ENCODE measurements at places on chromosomes 7 and 10.

- peak; percentile 42 for DNase-seq
These were observed 106.7 kb downstream of the SNX10 start for GRCh38 chr7:26398427-26398755.

GRCh38 chr10:75540357-75540966 is 109.0 kb downstream of the LRMDA start:
- DNase-seq, result no peak

GRCh38 chr7:96903906-96904305 is 101.4 kb upstream of the DLX6 start:
- no peak for DNase-seq

- DNase-seq, result no peak
These were observed 330.1 kb downstream of the GRID1 start for GRCh38 chr10:86036544-86036831.

GRCh38 chr10:60604342-60604741 is 173.9 kb upstream of the CDK1 start:
- peak; percentile 27 for DNase-seq

GRCh38 chr10:1605999-1606940 is 131.1 kb downstream of the ADARB2 start:
- DNase-seq, result no peak

DNA sequence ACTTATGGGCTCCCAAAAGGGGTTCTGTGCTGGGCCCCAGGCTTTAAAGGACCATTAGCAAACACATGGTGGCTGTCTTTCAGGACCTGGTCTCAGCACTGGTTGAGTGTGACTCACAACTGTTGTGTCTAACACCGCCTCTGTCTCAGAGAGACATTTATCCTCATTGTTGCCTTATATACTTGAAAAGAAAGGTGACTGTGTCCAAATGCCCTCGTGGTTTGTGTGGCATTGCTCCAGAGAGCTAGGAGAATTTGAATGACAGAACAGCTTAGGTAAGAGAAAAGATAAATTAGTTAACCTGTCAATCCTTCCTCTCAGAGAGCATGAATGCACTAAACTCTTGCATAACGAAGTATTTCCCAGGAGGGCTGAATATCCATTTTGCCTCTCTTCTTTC is 14.5 kb upstream of the FAM13C start:
- no peak for DNase-seq

DNA sequence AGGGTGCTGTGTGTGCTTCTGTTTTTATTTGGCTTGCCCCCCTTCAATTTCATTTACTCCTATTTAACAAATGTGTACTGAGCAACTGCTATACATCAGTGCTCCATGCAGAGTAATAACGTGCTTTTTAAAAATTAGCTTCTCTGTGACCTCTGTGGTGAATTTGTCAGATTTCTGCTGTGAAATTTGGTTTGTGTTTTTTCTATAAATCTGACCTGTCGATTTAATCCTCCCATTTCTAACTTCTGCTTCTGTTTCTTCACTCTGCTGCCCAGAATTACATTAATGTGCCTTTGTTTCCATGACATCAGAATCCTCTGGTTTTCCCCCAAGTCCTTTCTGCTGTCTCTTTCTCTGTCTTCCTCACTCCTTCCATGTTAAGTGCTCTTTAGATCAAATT is 123.8 kb upstream of the CACNA2D1 start:
- DNase-seq, result no peak

DNA sequence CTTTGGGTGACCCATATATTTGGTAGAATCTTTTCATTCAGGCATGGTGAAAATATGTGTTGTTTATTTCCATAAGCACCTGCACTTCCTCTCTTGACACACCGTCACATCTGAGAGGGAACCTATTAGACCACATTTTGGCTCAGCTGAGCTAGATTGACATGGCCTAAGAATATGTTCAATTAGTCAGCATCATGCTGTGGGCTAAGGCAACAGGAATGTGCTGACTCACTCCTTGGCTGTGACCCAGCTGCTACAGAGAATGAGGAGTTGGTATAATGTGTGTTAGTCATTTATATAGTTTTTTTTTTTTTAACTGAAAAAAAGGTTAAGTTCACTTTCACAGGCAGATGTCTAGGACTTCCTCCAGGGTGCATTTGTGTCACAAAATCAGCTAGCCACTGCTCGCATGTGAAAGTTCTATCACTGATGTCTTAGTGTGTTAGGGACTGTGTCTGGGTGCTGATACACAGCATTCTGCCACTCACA is 180.6 kb downstream of the SEMA3E start:
- DNase-seq, result peak; percentile 89

GRCh38 chr10:81920213-81920829 is 45.3 kb downstream of the NRG3 start:
- DNase-seq, result no peak

DNA sequence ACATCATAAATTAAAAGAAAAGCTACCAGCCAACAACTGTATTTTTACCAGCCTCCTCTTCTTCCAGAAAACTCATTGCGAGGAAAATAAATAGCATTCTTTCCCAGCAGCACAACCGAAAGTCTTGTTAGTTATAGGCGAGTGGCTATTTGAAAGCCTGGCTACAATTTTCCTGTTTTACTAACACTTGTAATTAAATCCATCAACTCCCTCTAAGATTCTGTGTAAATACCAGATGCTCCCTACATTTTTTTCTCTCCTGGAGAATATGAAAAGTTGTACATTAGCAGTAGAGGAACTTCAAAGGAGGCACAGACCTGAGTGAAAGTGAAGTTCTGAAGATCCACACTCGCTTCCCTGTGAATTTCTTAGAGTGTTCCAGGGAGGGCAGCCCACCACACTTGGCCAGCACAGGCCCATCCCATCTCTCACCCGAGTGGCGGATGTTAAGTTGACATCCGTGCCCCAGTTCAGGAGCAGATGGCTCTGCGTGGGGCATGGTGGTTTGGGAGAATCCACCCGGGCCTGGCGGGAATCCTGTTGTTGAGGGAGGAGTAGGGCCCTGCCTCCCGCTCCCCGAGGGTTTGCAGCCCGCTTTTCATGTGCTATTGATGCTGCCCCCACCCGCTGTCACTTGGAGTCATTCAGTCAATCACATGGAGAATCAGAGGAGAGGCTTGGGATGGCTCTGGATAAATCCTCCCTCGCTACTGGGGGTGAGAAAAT is 451.0 kb upstream of the GALNT17 start:
- no peak for DNase-seq

- peak; percentile 61 for DNase-seq
These were observed 270.7 kb downstream of the PRPF18 start for GRCh38 chr10:13857451-13857850.

DNA sequence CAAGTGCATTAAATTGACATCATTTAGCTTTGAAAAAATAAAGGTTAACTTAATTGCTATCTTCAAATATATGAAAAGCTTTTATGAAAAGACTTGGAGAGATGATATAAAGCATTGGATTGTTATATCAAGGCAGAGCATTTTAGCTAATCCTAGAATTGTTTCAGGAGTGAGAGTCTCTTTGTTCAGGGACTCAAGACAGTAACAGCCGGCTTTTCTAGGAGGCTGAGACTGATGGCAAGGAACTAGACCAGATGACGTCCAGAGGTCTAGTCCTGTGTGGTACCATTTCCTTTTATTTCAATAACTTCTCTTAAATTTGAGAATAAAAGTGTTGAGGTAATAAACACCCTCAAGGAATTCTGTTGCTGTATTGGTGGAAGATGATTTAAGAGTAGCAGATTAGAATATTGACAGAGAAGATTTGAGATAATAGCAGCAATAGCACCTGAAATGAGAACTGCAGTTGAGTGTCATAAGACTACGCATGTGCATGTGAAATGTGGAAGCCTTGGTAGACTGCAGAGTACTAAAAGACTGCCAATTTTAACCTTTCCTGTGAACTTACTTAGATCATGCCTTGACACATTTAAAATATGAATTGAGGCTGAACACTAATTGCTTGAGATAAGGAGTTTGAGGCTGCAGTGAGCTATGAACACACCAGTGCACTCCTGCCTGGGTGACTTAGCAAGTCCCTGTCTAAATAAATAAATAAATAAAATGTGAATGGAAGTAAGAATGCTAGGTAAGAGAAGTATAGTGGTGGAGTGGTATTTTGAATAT is 79.6 kb downstream of the ZNRF2 start:
- peak; percentile 26 for DNase-seq

DNA sequence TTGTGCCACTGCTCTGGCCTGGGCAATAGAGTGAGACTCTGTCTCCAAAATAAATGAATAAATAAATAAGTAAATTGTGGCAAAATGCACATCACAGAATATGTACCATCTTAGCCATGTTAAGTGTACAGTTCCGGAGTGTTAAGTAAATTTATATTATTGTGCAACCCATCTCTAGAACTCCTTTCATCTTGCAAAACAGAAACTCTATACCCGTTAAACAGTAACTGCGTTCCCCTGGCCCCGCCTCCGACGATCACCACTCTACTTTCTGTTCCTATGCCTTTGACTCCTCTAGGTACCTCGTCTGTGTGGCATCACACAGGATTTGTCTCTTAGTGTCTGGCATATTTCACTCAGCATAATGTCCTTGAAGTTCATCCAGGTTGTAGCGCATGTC is 356.4 kb upstream of the FOXK1 start:
- no peak for DNase-seq

DNA sequence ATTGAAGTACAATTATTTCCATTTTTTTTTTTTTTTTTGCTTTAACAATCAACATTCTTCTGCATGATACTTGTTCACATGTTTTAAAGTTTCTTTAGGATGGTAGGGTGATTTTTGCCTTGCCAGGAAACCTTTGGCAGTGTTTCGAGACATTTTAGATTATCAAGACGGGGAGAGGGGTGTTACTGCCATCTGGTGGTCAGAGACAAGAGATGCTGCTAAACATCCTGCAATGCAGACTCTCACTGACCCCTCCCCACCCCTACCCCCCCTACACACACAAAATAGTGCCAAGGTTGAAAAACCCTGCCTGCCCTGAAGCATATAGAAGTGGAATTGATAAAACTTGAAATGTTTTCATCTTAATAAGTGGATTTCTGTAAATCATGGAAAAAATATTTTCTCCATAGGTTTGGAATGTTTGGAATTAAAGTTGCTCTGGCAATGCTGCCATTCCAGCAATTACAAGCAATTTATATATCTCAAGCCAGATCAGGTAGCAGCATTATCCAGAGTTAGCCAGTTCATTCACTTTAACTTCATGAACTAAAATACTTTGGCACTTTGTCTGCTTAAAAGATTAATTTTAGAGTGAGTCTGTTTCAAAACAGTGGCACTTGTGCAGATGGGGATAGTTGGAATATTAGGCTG is 62.1 kb downstream of the SDHAF3 start:
- DNase-seq, result peak; percentile 84

GRCh38 chr10:22823109-22823508 is 104.7 kb upstream of the ARMC3 start:
- DNase-seq, result no peak

- DNase-seq, result no peak
These were observed 162.0 kb downstream of the JCAD start for GRCh38 chr10:29897430-29897829.

- DNase-seq, result no peak
These were observed 103.8 kb upstream of the AKR1E2 start for GRCh38 chr10:4721999-4722753.

DNA sequence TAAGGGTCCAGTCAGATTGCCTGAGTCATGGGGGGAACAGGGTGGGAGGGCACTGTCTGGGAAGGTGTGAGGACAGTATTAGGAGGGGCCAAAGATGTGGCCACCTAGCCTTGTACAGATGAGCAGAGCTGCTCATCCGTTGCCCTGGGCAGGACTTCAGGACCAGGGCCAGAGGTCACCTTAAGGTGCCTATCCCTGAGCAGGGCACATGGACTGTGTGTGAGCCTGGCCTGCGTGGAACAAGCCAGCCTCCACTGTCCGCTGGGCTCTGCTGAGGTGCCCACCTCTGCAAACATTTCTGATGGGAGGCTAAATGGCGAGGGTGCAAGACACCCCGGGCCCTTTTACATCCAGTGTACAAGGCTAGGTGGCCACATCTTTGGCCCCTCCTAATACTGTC is 3.4 kb upstream of the OPN1SW start:
- DNase-seq, result no peak

DNA sequence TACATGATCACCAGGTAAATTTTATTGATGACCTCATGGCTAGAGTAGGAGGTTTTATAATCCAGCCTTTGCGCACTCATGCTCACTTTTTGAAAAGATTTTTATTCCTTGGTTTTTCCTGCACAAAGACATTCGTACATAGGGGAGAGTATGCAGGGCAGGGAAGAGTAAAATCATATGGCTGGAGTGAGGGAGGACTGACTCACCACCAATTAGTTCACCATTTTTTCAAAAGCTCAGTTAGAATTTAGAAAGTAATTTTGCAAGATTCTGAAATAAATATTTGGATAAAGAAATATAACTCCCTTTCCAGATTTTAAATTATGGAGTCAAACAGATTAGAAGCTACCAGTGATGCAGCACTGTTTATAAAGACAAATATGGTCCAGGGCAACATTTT is 111.9 kb downstream of the SEMA3D start:
- DNase-seq, result no peak

DNA sequence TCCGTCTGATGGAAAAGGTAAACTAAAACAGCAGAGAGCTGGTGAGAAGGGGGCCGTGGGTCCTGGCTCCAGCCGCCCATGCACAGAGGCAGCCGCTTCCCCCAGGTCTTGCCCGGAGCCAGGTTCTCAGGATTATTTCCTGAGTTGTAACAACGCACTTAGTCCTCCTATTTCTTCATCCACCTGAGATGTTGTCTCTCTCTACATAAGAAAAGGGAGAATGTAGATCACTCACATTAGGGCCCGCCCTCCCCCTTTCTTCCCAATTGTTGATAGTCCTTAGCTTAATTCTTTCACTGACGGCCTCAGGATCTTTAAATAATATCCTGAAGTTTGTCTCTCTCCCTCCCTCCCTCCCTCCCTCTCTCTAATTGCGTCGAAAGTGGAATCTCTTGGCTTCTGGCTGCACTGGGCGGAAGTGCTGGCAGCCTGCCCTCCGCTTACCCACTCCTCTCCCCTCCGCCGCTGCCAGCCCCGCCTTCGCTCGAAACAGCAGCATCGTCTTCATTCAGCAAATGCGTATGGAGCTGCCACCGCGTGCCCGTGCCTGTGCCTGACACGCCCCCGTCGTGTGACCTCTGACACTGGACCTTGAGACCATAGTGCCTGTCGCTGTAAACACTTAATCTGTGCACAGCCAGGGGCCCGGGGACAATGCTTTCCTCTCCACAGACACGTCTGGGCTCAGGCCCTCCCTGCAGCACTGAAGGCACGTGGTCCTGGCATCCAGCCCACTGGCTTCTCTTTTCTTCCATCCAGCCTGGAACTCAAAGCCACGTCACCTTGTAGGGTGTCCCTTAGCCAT is 174.5 kb upstream of the PPP2R2D start:
- peak; percentile 23 for DNase-seq

All from pons (tissue), 1 donor.